ENCODE measurements at places on chromosomes 6 and 20.
A peak's percentile ranks its signal among the peaks of the same experiment; 100 is the strongest.

DNA sequence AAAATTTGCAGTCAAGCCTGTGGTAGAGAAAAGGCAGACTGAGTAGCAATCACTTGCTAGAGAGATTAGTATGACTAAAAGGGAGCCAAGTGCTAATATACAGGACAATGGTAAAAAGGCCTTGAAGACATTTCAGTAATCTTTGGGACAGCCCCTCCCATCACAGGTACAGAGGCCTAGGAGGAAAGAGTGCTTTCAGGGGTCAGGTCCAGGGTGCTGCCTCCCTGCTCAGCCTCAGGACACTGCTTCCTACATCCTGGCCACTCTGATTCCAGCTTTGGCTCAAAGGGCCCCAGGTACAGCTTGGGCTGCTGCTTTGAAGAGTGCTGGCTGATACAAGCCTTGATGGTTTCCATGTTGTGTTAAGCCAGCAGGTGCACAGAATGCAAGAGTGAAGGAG is 543.5 kb downstream of the MMUT start:
- DNase-seq: no peak

DNA sequence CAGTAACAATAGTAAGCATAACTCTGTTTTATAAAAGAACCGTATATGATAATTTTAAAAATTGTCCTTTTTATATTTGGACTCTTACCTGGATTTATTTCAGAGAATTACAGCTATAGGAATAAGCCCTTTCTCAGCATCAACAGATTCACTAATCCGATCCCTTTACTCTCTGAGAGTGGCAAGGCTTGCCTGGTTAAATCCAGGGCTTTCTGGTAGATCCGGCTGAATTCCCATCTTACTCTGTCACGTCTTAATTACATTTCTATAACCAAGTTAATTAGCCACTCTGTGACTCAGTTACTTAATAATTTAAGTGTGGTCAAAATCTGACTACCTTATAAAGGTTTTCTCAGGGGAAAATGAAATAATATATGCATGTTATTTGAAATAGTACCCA is 294.7 kb downstream of the FRK start:
- no peak for DNase-seq

DNA sequence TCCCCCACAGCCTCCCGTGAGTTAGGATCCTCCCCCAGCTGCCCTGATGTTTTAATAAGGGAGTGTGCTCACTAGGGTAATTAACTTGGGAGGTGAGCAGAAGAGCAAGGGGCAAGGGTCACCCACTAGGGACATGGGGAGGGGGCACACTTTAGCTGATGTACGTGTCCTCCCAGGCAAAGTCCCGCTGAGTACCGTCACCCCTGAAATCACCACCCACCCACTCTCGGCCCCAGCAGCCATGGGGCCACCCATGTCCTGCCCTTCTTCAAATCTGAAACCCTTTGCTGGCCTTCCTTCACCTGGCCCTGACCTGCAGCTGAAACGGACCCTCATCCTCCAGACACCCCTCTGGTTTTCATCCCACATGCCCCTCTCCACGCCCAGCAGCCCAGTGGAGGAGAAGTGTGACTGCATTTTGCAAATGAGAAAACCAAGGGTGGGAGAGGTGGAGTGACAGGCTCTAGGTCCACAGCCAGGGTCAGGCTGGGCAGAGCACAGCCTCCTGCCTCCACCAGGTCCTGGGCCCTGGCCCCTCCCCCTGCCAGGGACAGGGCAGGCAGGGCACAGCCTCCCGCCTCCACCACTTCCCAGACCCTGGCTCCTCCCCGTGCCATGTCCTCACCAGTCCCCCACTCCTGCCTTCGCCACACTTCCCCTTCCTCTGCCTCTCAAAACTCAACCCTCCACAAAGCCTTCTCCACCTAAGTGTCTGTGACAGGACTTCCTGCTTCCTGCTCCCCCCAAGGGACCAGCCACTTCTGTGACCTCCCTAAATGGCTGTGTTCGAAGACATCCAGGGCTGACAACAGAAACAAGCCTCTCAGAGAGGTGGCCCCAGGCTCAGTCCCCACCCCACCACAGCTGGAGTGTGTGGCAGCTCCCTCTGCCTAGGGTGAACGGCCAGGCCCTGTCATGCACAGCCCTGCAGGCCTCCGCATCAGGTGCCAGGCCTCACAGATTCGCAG is 15.1 kb downstream of the ACSS1 start:
- no peak for DNase-seq

DNA sequence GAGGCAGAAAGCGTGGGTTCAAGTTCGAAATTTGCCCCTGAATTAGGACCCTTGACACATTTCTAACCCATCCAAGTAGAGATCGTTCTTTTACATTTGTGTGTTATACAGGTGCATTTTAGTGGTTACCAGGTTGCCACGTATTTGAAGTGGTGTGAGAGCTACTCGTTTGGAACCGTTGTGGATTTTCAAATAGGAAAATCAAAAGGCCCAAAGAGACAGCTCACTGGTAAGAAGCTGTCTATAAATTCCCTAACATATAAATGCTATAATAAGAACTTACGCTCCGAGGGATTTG is 1.6 kb upstream of the REV3L start:
- no peak for DNase-seq

- DNase-seq: no peak
These were observed 87.8 kb downstream of the BMP6 start for GRCh38 chr6:7813704-7814103.

- DNase-seq: no peak
These were observed 7.3 kb upstream of the PRPH2 start for GRCh38 chr6:42729731-42730130.

- no peak for DNase-seq
These were observed 104.5 kb upstream of the RNF24 start for GRCh38 chr20:4119854-4120209.

DNA sequence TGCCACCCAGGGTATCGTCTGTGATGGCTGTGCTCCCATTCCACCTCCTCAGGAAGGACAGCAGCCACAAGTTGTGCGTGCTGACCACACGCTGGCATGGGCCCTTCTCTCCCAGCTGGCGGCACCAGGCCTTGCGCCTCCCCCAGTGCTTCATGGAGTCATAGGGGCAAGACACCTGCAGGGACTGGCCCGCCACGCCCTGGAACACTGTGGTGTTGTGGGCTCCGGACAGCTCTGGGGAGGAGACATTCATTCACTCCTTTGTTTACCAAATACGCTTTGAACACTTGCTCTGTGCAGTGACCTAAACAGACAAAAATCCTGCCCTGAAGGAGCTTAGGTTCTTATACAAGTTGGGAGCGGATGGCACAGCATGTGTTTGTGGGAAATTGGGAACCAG is 1.5 kb downstream of the TREM2 start:
- no peak for DNase-seq

DNA sequence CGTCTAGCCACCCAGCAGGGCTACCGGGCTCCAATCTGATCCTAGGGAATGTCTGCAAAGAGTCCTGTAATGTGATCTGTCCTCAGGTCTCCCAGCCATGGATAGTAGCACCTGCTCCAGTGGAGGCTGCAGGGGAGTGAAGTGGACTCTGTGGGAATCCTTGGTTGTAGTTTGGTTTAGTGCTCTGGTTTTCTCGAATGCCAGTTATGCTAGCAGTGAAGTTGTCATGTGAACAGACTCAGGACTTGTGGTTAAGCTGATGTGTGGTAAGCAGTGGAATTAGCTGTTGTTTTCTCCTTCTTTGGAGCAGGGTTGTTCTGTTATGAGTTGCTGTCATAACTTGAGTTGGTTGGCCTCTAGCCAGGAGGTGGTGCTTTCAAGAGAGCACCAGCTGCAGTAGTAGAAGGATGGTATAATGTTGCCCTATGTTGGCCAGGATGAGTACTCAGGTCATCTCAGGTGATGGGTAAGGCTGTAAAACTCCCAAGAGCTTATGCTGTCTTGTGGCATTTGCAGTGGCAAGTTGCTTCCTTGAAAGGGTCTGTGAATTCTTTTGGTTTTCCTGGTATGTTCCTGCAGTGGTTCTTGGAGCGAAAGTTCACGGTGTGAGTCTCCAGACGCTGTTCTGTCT is 390.2 kb downstream of the UTRN start:
- peak; percentile 33 for DNase-seq

GRCh38 chr6:119395192-119395591 is 45.6 kb upstream of the MAN1A1 start:
- no peak for DNase-seq

- no peak for DNase-seq
These were observed 19.6 kb downstream of the MYLIP start for GRCh38 chr6:16148498-16148897.

- DNase-seq: peak; percentile 68
These were observed 553.7 kb downstream of the CD83 start for GRCh38 chr6:14671261-14671681.

GRCh38 chr6:148525453-148525852 is 182.8 kb downstream of the SASH1 start:
- no peak for DNase-seq

DNA sequence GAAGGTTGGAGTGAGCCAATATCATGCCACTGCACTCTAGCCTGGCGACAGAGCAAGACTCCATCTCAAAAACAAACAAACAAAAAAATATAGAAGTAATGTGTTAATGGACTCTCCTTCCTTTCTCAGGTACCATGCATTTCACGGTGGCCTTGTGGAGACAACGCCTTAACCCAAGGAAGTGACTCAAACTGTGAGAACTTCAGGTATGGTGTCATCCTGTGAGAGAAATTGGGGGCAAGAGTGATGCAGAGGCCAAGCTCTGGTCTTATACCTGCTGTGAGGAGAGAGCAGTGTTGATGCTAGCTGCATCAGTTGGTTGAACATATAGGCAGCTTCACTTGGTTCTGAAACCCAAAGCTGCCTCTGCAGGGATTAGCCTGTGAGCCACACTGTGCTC is 6.2 kb downstream of the ITCH start:
- DNase-seq: no peak

DNA sequence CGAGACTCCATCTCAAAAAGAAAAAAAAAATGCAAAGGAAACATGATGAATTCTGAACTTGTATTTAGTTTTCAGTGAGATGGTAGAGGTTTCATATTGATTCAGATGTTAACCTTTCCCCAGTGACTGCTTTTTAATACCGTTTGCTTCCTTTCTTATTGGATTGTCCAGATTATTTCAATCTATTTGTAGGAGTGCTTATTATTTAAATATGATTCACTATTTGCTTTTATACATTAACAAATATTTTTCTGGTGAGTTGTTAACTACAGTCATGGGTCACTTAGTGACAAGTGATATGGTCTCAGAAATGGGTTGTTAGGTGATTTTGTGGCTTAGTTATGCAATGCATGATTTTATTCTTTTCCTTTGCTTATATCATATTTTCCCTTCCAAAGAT is 8.4 kb downstream of the PI3 start:
- no peak for DNase-seq

- DNase-seq: no peak
These were observed 955 bp upstream of the SLC26A8 start for GRCh38 chr6:36025260-36025931.

- no peak for DNase-seq
These were observed 22.2 kb downstream of the C20orf203 start for GRCh38 chr20:32651537-32651936.

DNA sequence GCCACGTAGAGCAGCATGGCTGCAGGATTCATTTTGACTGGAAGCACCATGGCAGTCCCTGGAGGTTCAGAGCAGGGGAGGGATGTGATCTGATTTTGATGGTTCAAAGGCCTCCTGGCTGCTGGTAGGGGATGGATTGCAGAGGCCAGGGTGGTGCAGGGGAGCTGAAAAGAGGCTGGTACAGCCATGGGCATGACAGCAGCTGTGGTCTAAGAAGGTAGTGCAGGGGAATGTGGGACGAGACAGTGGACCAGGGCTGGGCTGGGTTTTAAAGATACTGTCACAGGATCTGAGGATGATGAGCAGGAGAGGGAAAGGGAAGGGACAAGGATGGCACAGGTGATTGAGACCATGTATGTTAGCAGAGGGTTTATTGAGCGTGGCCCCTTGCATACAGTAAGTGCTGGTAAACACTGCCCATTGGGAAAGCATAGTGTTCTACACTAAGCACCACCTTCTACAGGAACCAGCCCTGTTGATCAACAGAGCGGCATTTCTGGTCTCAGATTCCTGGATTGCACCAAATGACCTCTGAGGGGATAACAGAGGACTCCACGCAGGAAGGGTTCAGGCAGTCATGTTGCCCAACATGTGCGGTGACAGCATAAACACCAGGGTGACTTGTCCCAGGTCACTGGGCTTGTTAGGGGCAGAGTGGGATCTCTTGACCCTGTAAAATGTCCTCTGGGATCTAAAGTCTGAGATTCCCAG is 14.5 kb upstream of the SIRPA start:
- no peak for DNase-seq

DNA sequence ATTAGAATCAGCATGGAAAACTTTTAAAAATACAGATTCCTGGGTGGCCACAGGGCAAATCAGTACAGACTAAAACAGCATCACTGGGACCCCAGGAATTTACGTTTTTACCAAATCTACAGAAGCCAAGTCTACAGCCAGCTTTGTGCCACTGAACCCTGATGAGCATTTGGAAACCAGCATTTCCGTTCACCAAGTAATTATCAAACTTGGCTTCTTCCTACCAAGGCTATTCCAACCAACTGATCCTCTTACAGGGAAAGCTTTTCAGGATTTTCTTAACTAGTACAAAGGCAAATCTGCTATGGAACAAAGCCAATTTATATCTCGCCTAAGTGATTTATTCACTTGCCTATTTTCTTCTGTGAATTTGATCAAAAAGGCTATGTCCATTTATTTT is 47.0 kb downstream of the PLAGL1 start:
- no peak for DNase-seq

DNA sequence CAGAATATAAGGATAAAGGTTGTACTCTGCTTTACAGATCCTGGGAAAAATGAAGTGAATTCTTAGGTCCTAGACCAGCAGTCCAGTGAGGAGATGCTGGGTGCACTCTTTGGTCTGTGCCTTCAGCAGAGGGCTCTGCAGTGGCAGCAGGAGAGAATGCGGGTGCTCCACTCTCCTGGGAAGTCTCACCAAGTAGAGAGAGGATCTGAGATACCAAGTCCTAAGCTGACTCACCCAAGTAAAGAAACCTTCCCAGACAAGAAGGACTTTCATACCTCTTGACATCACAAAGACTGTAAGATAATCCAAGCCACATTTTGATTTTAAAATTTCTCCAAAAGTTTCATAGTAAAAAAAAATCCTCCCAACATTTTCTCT is 116.9 kb upstream of the EMILIN3 start:
- no peak for DNase-seq

- DNase-seq: no peak
These were observed 266.7 kb upstream of the THEMIS start for GRCh38 chr6:128167552-128167951.

DNA sequence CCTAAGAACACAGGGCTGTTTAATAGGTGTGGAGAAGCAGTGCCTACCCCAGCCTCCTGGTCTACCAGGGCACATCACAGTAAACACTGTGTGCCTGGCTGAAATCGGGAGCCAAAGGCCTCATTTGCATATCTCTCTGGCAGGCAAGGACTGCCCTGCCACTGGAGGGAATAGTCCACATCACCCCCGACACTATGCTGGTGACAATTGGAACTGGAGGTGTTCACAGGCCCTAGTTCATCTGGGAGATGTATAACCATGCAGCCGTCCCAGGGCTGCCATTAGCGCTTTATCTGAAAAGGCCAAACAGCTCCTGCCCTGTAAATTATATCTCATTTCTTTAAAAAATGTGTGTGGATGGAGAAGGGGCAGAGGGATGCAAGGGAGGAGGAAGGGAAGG is 150.3 kb downstream of the LINC00237 start:
- no peak for DNase-seq

All from fibroblast of skin of left quadriceps (primary cell).